A549 treated with CORT108297 at 1 μM for 4 hours (cell line): ENCODE measurements at places on chromosomes 5 and 9. TPM values are rescaled to one million over a fixed set of nuclear protein-coding genes. Genes with fewer than 3 reads are reported as not detected.

The FGF10 gene
- not detected in 5 replicates for total RNA-seq

The PLPP1 gene
- 30.0 to 41.2 TPM (median 36.8 TPM) in 5 replicates for total RNA-seq

The DND1 gene
- total RNA-seq = 0.44 to 1.0 TPM (median 0.92 TPM) in 5 replicates

The RGS7BP gene
- not detected in 5 replicates for total RNA-seq

The CCL27 gene
- 0.15 to 0.21 TPM (median 0.16 TPM) in 3 of 5 replicates, not detected in the others for total RNA-seq

The BAAT gene
- 0.33 to 0.60 TPM (median 0.41 TPM) in 5 replicates for total RNA-seq

The MEF2C gene
- 0.01 to 0.05 TPM (median 0.02 TPM) in 4 of 5 replicates, not detected in the other for total RNA-seq

The CKMT2 gene
- not detected in 5 replicates for total RNA-seq

The NPDC1 gene
- total RNA-seq = 41.2 to 91.4 TPM (median 89.1 TPM) in 5 replicates

The ARL14EPL gene
- total RNA-seq = 0.07 to 0.43 TPM (median 0.14 TPM) in 5 replicates

The FGFR4 gene
- 15.5 to 26.2 TPM (median 25.0 TPM) in 5 replicates for total RNA-seq

The ACSL6 gene
- 0.03 to 0.17 TPM (median 0.12 TPM) in 4 of 5 replicates, not detected in the other for total RNA-seq

The PCDHB1 gene
- not detected in 5 replicates for total RNA-seq

The PKD2L2 gene
- not detected in 5 replicates for total RNA-seq

The SPINK13 gene
- 0.10 TPM in 1 of 5 replicates, not detected in the others for total RNA-seq

The SLC1A3 gene
- total RNA-seq = 0.20 TPM in 1 of 5 replicates, not detected in the others

The CDK7 gene
- 58.0 to 75.6 TPM (median 62.5 TPM) in 5 replicates for total RNA-seq

The BNC2 gene
- total RNA-seq = 4.1 to 5.5 TPM (median 4.3 TPM) in 5 replicates

The INSL4 gene
- 14.2 to 17.2 TPM (median 16.6 TPM) in 5 replicates for total RNA-seq

The DOK3 gene
- 2.4 to 5.6 TPM (median 4.2 TPM) in 5 replicates for total RNA-seq

The ANKRD55 gene
- 0.05 to 0.08 TPM in 2 of 5 replicates, not detected in the others for total RNA-seq

The CMBL gene
- total RNA-seq = 20.2 to 23.2 TPM (median 22.1 TPM) in 5 replicates

The LHX3 gene
- total RNA-seq = 0.05 to 0.09 TPM (median 0.08 TPM) in 5 replicates

The SETX gene
- 19.5 to 23.9 TPM (median 20.2 TPM) in 5 replicates for total RNA-seq

The FAM81B gene
- not detected in 5 replicates for total RNA-seq

The HBEGF gene
- total RNA-seq = 5.8 to 8.9 TPM (median 6.3 TPM) in 5 replicates

The SLC28A3 gene
- total RNA-seq = 0.01 TPM in 1 of 5 replicates, not detected in the others

The ZFP37 gene
- total RNA-seq = 1.3 to 2.3 TPM (median 1.6 TPM) in 5 replicates

The ATP10B gene
- total RNA-seq = not detected in 5 replicates

The PCDHA12 gene
- total RNA-seq = 2.6 to 3.4 TPM (median 3.0 TPM) in 5 replicates

The CAMK2A gene
- total RNA-seq = 0.76 to 1.3 TPM (median 0.86 TPM) in 5 replicates

The C7 gene
- not detected in 5 replicates for total RNA-seq

The TEX48 gene
- total RNA-seq = not detected in 5 replicates
